ENCODE measurements at places on chromosomes 11 and 22.

DNA sequence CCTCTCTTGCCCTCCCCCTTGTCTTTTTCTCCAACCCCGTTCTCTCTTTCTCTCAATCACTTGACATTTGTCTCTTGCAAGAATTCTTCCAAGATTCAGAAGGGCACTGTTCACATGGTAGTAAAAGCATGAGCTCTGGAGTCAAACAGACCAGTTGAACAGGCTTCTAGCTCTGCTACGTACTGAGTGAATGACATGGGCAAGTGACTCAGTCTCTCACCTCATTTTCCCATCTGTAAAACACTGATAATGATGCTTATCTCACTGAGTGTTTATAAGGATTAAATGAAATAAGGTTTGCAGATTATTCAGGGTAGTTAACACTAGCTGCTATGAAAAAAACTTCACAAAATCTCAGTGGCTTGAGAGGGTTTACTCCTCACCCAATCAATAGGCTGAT, 5.9 kb upstream of the IL10RA start:
- no peak for DNase-seq

- DNase-seq, result no peak
Observed at GRCh38 chr22:48138427-48138826, 1376.0 kb downstream of the TBC1D22A start.

GRCh38 chr22:24681236-24681635, 78.2 kb downstream of the GGT1 start:
- DNase-seq, result no peak

GRCh38 chr22:20199906-20200305, 49.1 kb upstream of the CCDC188 start:
- no peak for DNase-seq

DNA sequence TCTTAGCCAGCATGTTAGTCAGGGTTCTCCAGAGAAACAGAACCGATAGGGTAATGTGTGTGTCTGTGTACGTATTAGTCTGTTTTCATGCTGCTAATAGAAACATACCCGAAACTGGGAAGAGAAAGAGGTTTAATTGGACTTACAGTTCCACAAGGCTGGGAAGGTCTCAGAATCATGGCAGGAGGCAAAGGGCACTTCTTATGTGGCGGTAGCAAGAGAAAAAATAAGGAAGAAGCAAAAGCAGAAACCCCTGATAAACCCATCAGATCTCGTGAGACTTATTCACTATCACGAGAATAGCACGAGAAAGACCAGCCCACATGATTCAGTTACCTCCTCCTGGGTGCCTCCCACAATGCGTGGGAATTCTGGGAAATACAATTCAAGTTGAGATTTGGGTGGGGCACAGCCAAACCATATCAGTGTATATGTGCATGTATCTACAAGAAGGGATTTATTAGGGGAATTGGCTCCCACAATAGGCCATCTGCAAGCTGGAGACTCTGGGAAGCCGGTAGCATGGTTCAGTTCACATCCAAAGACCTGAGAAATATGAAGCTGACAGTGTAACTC, 173.7 kb upstream of the NECTIN1 start:
- DNase-seq, result no peak

- no peak for DNase-seq
Observed at GRCh38 chr11:924406-925157, 1.1 kb upstream of the AP2A2 start.

- DNase-seq, result no peak
Observed at GRCh38 chr11:118338637-118339061, 3.9 kb downstream of the CD3D start.

Measured in cardiac septum (tissue), 1 donor.